Chondrocyte (in vitro differentiated cells): ENCODE measurements at places on chromosomes 3 and 15. TPM values are rescaled to one million over a fixed set of nuclear protein-coding genes. Genes with fewer than 3 reads are reported as not detected.

- H3K4me3 ChIP-seq = no peak overlapping the region
- peaks cover 8% of the 10 kb centered on the region for H3K36me3 ChIP-seq
- DNase-seq = no peak
- H3K4me1 ChIP-seq = no peaks in the 10 kb centered on the region
Measured at GRCh38 chr3:89072642-89073041, 34.8 kb upstream of the EPHA3 start.

- no peak overlapping the region for H3K4me3 ChIP-seq
- H3K4me1 ChIP-seq = peaks cover 3% of the 10 kb centered on the region
- H3K27ac ChIP-seq = no peak overlapping the region
- no peak for DNase-seq
- H3K36me3 ChIP-seq = peaks cover 33% of the 10 kb centered on the region
Measured at GRCh38 chr15:63559753-63560152, 37.4 kb upstream of the FBXL22 start.

GRCh38 chr3:68249265-68249664, 594.9 kb upstream of the SUCLG2 start:
- H3K27me3 ChIP-seq = peaks cover 4% of the 10 kb centered on the region
- H3K4me1 ChIP-seq = no peaks in the 10 kb centered on the region
- H3K36me3 ChIP-seq = no peaks in the 10 kb centered on the region
- no peak for DNase-seq
- no peak overlapping the region for H3K4me3 ChIP-seq

DNA sequence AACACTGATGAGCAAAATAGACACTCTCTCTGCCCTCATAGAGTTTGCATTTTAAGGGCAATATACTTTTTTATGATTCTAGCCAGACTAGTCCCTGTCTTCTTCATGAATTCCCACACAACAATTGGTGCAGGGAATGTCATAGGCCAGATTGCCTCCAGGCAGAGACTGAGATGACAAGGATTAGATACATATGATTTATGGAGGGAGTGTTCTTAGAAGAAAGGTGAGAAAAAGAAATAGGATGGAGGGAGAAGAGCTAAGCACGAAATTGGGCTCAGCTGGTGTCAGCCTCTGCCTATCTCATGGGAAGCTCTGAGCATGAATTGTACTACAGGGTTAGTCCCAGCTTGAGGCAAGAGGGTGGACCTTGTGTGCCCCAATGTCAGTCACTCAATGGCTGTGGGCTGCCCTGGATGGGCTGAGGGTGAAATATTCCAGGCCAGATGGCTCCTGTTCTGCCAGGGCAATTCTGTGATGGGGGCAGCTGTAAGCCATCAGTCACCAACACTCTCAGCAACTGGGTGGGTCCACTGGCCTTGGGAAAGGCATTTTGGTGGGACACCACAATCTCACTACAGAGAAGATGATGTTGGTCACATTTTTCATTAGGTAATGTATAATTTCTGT, 31.1 kb downstream of the EIF1B start:
- H3K4me3 ChIP-seq = no peak overlapping the region
- H3K36me3 ChIP-seq = no peaks in the 10 kb centered on the region
- no peaks in the 10 kb centered on the region for H3K4me1 ChIP-seq
- no peak for DNase-seq

MYO5C gene
- total RNA-seq = 0.79 to 2.7 TPM (median 1.4 TPM) in 3 replicates

ITIH4 gene
- total RNA-seq = 5.2 to 8.3 TPM (median 6.3 TPM) in 3 replicates

DNA sequence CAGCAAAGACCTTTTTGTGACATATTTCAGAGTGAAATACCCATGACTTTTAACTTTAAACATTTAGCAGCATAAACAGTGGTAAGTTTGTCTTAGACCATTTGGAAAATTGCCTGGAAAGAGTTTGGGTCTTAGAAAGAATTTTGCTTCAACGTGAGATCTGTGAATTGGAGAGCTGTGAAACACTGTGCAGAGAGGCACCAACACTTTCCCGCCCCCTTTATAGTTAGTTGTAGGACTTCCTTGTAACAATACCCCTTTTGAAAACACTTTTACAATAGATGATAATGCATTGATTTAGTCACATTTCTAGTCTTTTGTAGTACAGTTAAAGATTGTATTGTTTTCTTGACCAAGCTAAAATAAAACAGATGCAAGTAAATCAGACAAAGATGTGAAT, 43.5 kb upstream of the MBNL1 start:
- no peak overlapping the region for H3K27ac ChIP-seq
- no peaks in the 10 kb centered on the region for H3K36me3 ChIP-seq
- DNase-seq = no peak
- peaks cover 33% of the 10 kb centered on the region for H3K4me1 ChIP-seq

DNA sequence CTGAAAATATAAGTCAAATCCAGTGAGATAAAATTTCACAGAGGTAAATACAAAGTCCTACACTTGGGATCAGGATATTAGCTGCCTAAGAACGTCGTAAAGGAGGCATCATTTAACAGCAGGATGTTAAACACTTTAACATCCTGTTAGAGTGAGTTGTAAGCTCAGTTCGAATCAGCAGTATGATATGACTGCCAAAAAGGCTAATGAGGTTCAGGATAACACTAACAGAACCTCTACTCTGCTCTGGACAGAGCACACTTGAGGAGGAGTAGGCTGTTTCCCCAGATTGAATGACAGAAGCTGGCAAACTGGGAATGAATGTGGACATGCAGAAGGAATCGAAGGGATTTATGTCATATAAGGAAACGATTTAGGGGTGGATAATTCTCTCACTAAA, 227.1 kb upstream of the CD96 start:
- H3K27me3 ChIP-seq = no peaks in the 10 kb centered on the region
- H3K4me3 ChIP-seq = no peak overlapping the region
- no peak for DNase-seq
- H3K27ac ChIP-seq = no peak overlapping the region

ZNF609 gene
- 24.1 to 27.2 TPM (median 24.2 TPM) in 3 replicates for total RNA-seq

DNA sequence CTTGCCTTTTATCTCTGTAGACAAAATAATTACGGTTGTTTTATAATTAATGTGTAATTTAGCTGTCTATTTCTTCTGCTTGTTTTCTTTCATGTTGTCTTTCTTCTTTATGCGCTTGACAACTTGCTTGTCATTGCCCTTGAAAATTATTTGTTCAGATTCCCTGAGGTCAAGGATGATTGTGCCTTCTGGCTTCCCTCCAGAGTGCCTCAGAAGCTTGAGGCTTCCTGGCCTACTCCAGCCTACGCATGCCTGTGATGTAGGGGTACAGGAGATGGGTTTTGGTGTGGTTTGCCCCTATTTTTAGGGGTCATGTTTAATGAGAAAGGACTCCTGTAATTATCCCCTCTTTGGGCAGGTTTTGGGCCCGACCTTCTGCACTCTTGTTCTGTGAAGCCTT, 231.5 kb downstream of the SV2B start:
- no peaks in the 10 kb centered on the region for H3K36me3 ChIP-seq
- peaks cover 6% of the 10 kb centered on the region for H3K27me3 ChIP-seq
- H3K4me3 ChIP-seq = no peak overlapping the region
- no peak overlapping the region for H3K27ac ChIP-seq
- no peaks in the 10 kb centered on the region for H3K4me1 ChIP-seq
- no peak for DNase-seq

TFRC gene
- 53.6 to 108 TPM (median 105 TPM) in 3 replicates for total RNA-seq

GHSR gene
- not detected in 3 replicates for total RNA-seq

GRCh38 chr3:106277731-106278130, 408.9 kb upstream of the CBLB start:
- no peaks in the 10 kb centered on the region for H3K36me3 ChIP-seq
- H3K27ac ChIP-seq = no peak overlapping the region
- no peak for DNase-seq
- H3K4me1 ChIP-seq = peaks cover 4% of the 10 kb centered on the region

OXTR gene
- 48.5 to 90.8 TPM (median 48.8 TPM) in 3 replicates for total RNA-seq

GRCh38 chr15:99842071-99842470, 108.8 kb upstream of the LYSMD4 start:
- no peak for DNase-seq
- H3K36me3 ChIP-seq = peaks cover 9% of the 10 kb centered on the region

FSTL1 gene
- total RNA-seq = 2,561 to 3,511 TPM (median 3,398 TPM) in 3 replicates

PP2D1 gene
- not detected in 3 replicates for total RNA-seq

DNA sequence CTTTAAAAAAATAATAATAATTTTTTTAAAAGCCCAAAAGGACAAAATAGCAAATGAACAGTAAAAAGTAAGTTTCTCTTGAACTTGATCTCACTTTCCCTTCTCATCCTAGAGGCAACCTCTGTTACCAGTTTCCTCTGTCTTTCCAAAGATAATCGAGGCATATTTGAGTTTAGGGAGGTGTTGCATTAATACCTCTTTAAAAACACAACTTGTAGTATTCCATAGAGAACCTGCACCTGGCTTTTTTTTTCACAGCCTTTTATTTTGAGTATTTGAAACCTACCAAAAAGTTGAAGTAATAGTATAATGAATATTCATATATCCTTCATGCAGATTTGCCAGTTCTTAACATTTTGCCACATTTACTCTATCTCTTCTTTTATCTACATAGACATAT, 9.1 kb downstream of the CSK start:
- no peak overlapping the region for H3K4me3 ChIP-seq
- H3K36me3 ChIP-seq = no peaks in the 10 kb centered on the region
- DNase-seq = no peak
- peak overlapping the region; percentile 96 for H3K27ac ChIP-seq
- no peaks in the 10 kb centered on the region for H3K27me3 ChIP-seq

DNA sequence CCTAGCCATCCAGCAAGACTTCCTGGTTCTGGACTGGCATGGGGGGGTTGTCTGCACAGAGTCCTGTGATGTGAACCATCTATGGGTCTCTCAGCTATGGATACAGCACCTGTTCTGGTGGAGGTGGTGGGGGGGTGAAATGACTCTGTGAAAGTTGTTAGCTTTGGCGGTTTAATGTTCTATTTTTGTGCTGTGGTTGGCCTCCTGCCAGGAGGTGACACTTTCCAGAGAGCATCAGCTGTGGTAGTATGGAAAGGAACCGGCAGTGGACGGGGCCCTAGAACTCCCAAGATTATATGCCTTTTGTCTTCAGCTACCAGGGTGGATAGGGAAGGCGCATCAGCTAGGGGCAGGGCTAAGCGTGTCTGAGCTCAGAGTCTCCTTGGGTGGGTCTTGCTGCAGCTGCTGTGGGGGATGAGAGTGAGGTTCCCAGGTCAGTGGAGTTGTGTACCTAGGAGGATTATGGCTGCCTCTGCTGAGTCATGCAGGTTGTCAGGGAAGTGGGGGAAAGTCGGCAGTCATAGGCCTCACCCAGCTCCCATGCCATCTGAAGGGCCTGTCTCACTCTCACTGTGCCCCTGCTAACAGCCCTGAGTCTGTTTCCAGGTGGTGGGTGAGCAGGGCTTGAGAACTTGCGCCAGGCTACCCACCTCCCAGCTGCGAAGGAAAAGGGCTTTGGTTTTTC, 7.1 kb upstream of the LARS2 start:
- peaks cover 6% of the 10 kb centered on the region for H3K36me3 ChIP-seq
- H3K27me3 ChIP-seq = peaks cover 6% of the 10 kb centered on the region
- DNase-seq = no peak
- peak overlapping the region; percentile 23 for H3K27ac ChIP-seq

- no peaks in the 10 kb centered on the region for H3K36me3 ChIP-seq
- no peak for DNase-seq
- H3K27ac ChIP-seq = peak within 1 kb of the TSS; percentile 89
- peak within 1 kb of the TSS; percentile 88 for H3K4me3 ChIP-seq
- H3K27me3 ChIP-seq = no peaks in the 10 kb centered on the region
Measured at GRCh38 chr3:50617096-50617791, at the start of gene MAPKAPK3. Gene MAPKAPK3, plus strand, starts transcription at chr3:50617151. Its CDS starts 415 bp downstream, at chr3:50617566.

GRCh38 chr15:40782609-40783227, 12.9 kb downstream of the C15orf62 start:
- H3K27me3 ChIP-seq = no peaks in the 10 kb centered on the region
- no peak overlapping the region for H3K27ac ChIP-seq
- peaks cover 6% of the 10 kb centered on the region for H3K36me3 ChIP-seq

MCTP2 gene
- 3.6 to 4.5 TPM (median 4.0 TPM) in 3 replicates for total RNA-seq

UROC1 gene
- total RNA-seq = 0.15 TPM in 1 of 3 replicates, not detected in the others

- H3K4me3 ChIP-seq = no peak overlapping the region
- H3K36me3 ChIP-seq = no peaks in the 10 kb centered on the region
- H3K4me1 ChIP-seq = no peaks in the 10 kb centered on the region
- peaks cover 31% of the 10 kb centered on the region for H3K27me3 ChIP-seq
Measured at GRCh38 chr3:46270474-46270873, 28.2 kb downstream of the CCR3 start.

GRCh38 chr3:68648494-68648893, 283.9 kb downstream of the TAFA4 start:
- no peak overlapping the region for H3K27ac ChIP-seq
- H3K36me3 ChIP-seq = no peaks in the 10 kb centered on the region
- DNase-seq = no peak
- H3K4me1 ChIP-seq = no peaks in the 10 kb centered on the region

- no peak for DNase-seq
- H3K27me3 ChIP-seq = no peaks in the 10 kb centered on the region
- H3K27ac ChIP-seq = no peak overlapping the region
- H3K4me3 ChIP-seq = no peak overlapping the region
- no peaks in the 10 kb centered on the region for H3K4me1 ChIP-seq
- H3K36me3 ChIP-seq = peaks cover 5% of the 10 kb centered on the region
Measured at GRCh38 chr3:36876181-36876936, 68.5 kb downstream of the TRANK1 start.

DNA sequence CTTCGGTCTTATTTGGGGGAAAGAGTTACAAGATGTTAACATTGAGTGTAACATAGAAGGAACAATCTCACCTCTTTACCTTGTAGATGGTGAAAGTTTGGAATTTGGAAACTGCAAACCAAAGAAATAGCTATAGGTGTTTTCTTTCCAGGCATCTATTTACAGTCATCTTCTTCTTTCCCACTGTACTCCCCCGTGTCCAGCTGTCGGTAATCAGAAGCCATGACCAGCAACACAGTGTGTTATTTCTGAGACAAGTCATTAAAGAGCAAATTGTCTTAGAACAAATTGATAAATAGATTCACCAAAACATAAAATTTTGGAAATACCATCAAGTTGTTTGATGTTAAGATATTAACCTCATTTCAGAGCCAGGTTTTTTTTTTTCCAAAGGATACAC, 590.5 kb upstream of the NAALADL2 start:
- H3K4me1 ChIP-seq = peaks cover 6% of the 10 kb centered on the region
- no peaks in the 10 kb centered on the region for H3K36me3 ChIP-seq
- no peaks in the 10 kb centered on the region for H3K27me3 ChIP-seq
- no peak overlapping the region for H3K27ac ChIP-seq

CPA3 gene
- not detected in 3 replicates for total RNA-seq

TRIP4 gene
- 24.7 to 28.8 TPM (median 24.7 TPM) in 3 replicates for total RNA-seq

GRCh38 chr3:51478630-51479029, 21.2 kb downstream of the DCAF1 start:
- no peaks in the 10 kb centered on the region for H3K4me1 ChIP-seq
- H3K27ac ChIP-seq = no peak overlapping the region
- DNase-seq = no peak
- peaks cover 15% of the 10 kb centered on the region for H3K36me3 ChIP-seq

- DNase-seq = no peak
- H3K27me3 ChIP-seq = no peaks in the 10 kb centered on the region
- peak overlapping the region; percentile 6 for H3K27ac ChIP-seq
- peaks cover 22% of the 10 kb centered on the region for H3K36me3 ChIP-seq
- H3K4me3 ChIP-seq = no peak overlapping the region
- peaks cover 50% of the 10 kb centered on the region for H3K4me1 ChIP-seq
Measured at GRCh38 chr15:65578904-65579728, 31.8 kb downstream of the INTS14 start.

TEX9 gene
- 2.4 to 4.6 TPM (median 3.3 TPM) in 3 replicates for total RNA-seq

GRCh38 chr3:187736418-187736871, 8.8 kb downstream of the BCL6 start:
- no peak for DNase-seq
- H3K27me3 ChIP-seq = no peaks in the 10 kb centered on the region
- H3K27ac ChIP-seq = peak overlapping the region; percentile 96

GRAMD1C gene
- total RNA-seq = 1.2 to 2.3 TPM (median 1.6 TPM) in 3 replicates
